ENCODE measurements at places on chromosomes 7 and 10.

DNA sequence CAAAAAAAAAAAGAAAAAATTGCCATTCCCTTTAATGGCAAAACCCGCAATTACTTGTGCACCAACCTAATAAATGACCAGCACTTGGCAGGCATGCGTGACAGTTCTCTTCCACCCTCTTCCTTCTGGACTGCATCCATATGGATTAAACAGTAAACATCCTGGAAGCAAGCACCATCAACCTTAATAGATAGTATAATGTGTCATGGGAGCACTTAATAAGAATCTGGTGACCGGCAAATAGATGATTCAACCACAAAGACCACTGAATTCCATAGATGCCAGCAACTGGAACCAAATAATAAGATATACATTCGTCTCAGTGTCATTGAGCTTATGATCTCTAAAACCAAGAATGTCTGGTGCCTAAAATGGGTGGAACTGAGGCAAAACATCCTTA is 610.2 kb downstream of the CALN1 start:
- no peak for DNase-seq

GRCh38 chr7:133529861-133530260 is 277.0 kb downstream of the EXOC4 start:
- no peak for DNase-seq

- DNase-seq, result no peak
Observed at GRCh38 chr7:88669913-88670312, 89.6 kb upstream of the ZNF804B start.

DNA sequence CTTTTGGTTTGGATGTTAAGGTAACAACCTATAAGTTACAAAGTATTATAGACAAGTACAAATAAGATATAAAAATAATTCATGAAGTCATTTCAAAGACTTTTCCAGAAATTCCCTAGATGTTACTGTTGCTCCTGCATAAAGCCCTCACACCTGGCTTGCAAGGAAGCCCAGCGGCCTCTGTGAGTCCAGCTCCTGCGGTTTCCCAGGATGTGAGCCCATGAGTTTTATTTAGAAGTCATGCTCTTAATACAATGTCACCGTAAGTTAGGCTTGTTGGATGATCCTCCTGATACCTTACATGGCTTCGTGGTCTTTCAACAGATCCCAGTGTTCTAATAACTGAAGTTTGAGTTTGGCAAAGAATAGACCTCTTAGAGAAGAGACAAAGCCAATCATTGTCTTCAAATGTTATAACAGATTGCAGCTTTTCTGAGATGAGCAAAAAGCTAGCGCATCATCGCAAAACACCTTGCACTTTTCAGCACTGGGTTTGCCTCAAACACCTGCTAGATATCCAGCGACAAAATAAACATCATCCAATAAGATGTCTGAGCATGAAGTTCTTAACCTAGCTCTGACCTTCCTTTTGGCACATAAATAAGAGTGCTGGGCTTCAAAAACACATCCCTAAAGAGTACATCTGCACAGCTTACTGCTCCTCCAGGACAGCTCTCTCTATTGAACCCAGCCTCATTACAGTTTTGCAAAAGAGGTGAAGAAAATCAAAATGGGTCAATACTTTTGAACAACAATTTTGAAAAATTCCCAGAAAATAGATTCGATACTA is 3.6 kb downstream of the FAM171A1 start:
- DNase-seq, result peak; percentile 28

DNA sequence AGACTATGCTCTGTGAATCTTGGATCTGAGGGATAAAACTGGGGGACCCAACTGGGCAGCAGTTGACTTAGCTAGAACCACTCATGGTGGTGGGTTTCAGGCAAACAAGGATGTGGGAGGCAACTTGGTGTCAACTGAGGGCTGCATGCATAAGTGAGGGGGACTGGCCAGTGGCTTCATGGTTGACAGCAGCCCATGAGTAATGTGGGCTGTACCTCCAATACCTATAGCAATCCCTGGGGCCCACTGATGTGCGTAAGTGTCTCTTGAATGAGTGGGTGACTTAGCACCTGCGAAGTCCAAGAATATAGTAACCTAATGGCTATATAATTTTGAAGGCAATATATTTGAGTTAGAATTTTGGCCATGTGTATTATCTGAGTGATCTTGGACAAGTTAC is 13.7 kb upstream of the MAP3K8 start:
- no peak for DNase-seq

- no peak for DNase-seq
Observed at GRCh38 chr10:88156341-88156740, 292.9 kb downstream of the PTEN start.

DNA sequence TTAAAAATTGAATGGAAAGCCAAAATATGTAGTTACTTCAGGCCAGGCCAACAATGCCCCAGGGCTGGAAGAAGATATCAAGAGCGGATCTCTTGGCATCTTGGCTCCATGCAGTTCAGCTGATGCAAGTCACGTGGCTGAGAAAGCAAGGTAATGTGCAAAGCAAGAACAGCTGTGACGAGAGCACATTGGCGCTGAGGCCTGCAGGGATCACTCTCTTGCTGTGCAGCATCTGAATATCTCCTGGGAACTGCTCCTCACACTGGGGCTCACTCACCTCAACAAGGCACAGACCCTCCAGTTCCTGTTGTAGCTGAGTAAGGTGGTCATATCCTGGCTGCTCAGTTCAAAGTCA is 14.0 kb downstream of the AKR1B1 start:
- no peak for DNase-seq

GRCh38 chr7:80677629-80678028 is 39.2 kb downstream of the CD36 start:
- no peak for DNase-seq

DNA sequence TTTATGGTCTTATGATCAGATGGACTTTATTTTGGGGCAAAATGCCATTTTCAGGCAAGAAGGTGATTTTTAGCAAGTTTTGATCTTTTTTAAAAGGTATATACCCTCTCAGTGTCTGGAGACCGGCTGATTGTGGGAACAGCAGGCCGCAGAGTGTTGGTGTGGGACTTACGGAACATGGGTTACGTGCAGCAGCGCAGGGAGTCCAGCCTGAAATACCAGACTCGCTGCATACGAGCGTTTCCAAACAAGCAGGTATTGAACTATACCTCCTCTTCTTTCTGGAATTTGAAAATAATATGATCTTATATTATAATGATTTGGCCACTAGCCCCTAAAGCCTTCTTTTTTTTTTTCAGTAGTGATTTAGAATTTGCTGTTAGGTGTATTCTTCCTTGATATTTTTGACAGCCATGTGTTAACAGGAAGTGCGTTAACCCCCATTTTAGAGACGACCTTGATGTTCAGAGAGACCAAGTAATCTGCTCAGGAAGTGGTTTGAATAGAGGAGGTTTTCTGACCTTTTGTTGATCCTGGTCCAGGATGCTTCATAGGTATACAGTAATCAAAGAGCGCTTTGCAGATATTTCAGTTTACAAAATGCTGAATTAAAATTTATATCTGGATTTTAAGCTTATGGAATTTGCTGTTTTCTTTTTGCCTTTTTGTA is 6.2 kb downstream of the BUB3 start:
- DNase-seq, result no peak

DNA sequence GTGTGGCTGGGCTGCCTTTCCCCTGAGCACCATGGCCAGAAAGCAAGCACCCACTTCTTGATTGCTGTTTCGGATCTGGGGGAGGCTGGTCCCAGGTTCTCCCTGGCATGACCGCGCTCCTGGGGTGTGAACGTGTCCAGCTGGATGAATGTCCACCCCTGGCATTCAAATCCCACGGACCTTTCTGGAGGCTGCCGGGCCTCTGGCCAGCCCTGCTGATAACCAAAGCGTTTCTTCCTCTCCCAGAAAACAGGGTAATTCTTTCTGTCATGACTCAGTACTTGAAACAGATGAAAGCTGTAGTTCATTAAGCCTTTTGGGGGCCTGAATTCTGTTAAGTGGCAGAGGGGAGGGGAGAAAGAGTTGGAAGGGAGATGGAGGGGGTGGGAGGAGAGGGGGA is 73.1 kb upstream of the SAMD8 start:
- no peak for DNase-seq

DNA sequence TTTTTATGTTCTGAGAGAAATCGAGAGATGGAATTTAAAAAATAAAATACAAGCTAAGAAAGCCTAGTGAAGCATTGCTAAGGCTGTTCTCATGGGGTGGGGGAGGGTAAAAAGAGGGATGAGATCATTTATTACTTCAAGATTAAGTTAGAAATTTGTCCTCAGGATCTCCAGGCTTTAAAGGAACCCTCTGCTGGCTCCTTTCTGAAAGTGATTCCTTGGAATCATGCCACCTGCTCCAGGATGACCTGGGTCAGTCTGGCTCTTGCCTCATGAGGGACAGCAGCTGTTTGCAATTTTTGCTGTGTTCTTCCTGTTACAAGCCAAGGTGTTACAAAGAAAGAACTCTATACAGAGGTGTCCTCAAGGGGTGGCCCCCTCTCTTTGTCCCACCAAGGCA is 69.8 kb downstream of the CDK1 start:
- DNase-seq, result no peak

- DNase-seq, result no peak
Observed at GRCh38 chr7:127904670-127904985, 126.6 kb downstream of the LRRC4 start.

DNA sequence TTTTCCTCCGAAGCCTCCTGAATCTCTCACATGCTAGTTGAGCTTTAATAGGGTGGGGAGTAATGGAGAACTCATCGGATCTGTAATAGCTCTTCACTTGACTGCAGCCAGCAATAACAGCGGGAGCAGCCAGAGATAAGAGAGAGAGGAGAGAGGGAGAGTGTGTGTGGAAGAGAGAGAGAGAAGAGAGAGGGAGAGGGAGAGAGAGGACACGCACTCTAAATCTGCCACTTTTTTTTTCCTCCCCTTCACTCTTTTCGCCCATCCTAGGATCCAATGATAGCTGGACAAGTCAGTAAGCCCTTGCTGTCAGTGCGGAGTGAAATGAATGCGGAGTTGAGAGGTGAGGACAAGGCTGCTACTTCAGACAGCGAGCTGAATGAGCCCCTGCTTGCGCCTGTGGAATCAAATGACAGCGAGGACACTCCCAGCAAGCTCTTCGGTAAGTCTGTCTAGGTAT is 107.9 kb downstream of the POU6F2 start:
- no peak for DNase-seq

DNA sequence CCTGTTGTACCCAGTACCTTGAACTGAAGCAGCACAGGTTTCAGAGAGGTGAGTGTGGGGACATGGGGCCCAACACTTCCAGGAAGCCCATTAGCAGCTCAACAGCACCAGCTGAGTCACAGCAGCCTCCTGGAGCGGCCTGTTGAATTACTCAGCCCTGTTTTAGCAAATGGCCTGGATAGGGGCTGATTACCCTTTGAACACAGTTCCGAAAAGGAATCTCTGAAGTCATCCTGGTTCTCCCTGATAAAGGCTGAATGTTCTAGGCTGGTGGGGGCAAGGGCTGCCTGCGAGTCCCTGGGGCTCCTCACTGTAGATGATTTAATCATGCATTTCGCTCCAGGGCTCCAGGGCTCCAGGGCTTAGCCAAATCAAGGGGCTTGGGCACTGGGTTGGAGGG is 287.5 kb downstream of the GRID1 start:
- no peak for DNase-seq

DNA sequence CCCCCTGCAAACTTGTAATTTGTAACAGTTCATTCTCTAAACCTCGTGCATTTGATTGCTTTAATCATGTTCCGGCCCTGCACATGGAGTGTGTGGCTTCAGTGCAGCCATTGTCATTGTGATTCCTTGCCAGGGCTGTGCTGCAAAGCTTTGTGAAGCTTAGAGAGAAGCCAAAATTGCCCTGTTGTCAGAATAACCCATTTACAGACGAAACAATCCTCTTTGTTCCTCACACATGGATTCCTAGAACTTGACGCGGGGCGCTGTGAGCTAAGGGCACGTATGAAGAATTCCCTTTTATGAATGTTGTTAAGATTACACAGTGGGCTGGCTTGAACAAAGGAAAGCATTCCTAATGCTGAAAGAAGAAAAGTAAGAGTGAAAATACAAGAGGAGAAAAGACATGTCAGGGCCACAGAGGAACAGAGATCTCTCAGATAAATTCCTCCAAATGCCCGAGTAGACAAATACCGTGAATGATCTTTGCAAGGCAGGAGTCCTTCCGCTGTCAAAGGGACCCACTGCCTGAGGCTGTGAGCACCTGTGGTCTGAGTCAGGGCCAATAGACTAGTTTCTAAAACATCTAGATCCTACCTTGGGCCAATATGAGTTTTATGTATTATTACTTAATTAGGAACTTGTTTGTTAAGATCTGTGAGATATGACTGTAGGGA is 205.4 kb upstream of the C7orf33 start:
- no peak for DNase-seq

DNA sequence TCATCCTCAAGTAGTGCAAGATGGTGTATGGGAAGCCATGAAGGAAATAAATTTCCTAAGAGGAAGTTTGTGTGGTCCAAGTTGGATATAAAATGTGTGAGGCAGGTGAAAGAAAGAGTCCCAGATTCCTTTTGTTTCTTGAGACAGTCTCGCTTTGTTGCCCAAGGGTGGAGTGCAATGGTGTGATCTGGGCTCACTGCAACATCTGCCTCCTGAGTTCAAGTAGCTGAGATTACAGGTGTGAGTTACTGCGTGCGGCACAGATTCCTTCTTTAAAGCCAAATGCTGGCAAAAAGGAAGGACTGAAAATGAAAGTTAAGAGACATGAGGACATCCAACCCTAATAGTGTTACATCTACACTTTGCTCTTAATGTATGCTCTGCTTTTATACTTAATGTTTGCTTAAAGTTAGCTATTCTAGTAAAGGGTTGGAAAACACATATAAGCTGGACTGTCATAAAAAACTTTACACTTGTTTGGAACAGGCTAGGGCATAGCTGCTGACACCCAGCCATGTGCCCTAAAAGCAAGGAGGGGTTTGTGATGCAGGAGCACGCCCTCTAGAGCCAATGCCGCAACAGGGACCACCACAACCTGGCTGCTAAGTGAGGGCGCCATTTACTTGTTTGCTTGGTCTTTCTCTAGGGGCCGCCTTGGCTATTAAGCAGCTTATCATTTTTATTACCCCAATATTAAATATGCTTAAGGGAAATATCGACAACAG is 34.5 kb downstream of the CLEC2L start:
- no peak for DNase-seq

GRCh38 chr10:58143944-58144343 is 123.8 kb downstream of the IPMK start:
- DNase-seq, result no peak

DNA sequence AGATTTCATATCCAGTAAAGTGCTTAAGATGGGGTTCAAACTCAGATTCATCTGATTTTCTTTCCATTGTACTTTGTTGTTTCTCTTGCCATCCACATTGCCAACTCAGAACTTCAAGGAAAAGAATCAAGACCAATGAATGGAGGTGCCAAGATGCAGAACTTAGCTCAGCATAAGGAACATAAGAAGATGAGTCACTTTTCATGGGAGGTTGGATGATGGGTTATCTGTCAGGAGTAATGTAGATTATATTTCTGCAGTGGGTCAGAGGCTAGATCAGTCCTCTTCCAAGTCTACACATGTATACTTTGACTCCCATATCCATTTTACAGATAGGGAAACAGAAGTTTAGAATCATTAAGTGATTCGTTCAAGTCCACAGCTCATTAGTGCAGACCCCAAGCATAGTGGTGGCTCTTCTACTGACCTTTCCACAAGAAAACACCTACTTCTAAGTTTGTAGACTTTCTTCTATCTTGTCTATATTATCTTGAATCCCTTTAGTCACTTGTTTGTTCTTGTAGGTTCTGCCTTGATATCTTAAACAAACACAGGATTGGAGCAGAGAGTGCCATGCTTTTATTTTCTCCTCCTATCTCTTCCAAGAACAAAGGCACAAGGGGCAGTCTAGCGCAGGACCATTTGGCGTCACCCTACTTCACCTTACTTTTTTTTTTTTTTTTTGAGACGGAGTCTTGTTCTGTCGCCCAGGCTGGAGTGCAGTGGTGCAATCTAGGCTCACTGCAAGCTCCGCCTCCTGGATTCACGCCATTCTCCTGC is 14.0 kb upstream of the ADD3 start:
- no peak for DNase-seq

GRCh38 chr10:95745501-95745900 is 10.5 kb upstream of the ENTPD1 start:
- no peak for DNase-seq
